ENCODE measurements at places on chromosomes 7 and 10. TPM values are rescaled to one million over a fixed set of nuclear protein-coding genes. Genes with fewer than 3 reads are reported as not detected.

IKZF1 gene
- not detected for total RNA-seq

CCDC136 gene
- 14.2 TPM for total RNA-seq

- no peak for DNase-seq
Observed at GRCh38 chr10:8102708-8103401, 48.4 kb downstream of the GATA3 start.

GSDME gene
- 47.7 TPM for total RNA-seq

DNA sequence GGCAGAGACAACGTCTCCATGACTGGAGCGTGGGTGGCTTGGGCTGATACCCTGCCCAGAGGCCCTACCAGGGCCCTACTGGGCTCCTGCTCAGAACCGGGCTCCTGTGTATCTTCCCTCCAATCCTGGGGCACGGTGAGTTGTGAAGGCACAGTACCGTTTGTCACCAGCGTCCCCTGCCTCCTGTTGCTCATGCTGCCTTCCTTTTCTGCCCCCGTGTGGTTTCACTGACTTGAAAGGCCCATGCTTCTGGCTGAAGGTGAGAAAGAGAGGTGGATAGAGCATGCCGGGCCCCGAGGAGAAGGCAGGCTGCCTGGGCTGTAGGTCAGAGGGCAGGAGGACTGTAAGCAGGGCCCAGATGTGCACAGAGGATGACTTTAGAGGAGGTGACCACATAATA is 9.1 kb upstream of the DMBT1 start:
- no peak for DNase-seq

DNA sequence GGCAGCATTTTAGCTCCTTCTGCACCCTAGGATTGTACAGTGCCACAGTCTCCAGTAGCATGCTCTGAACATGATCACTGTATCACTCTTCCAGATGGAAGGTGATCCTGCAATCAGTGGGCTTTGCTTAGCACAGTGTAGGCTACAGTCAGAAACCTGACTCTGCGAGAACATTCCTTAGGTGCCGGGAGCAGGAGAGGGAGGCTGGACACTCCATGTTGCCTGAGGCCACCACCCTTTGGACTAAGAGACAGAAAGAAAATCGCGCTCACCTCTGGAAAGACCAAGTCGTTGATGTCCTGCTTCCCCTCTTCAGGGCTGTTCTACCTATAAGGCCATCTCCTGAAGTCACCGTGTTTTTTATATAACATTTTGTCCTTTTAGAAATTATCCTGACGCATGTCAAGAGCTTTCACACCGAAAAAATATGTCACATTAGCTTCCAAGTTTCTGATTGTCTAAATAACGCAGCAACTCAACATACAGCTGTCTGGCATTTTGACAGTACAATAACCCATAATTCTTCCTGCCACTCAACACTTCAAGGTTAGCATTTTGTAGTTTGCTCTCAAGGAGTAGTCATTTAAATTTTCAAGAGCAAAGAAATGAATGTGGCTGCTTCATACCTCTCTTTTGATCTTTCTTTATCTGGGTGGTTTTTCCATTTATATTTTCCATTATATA is 563.1 kb downstream of the LRMDA start:
- no peak for DNase-seq

TYW1B gene
- total RNA-seq = 0.61 TPM

FRAT1 gene
- 1.2 TPM for total RNA-seq

- no peak for DNase-seq
Observed at GRCh38 chr10:128022261-128023196, 103.7 kb downstream of the MKI67 start.

GRCh38 chr10:61175316-61175715 is 231.3 kb upstream of the RHOBTB1 start:
- no peak for DNase-seq

All from SK-MEL-5 (cell line).